ENCODE measurements at places on chromosomes 2 and 18.
A peak's percentile ranks its signal among the peaks of the same experiment; 100 is the strongest.

- DNase-seq = no peak
Measured at GRCh38 chr18:36295880-36296301, 1.6 kb upstream of the FHOD3 start.

GRCh38 chr2:230384986-230385385 lies 31.0 kb upstream of the SP100 start:
- no peak for DNase-seq

DNA sequence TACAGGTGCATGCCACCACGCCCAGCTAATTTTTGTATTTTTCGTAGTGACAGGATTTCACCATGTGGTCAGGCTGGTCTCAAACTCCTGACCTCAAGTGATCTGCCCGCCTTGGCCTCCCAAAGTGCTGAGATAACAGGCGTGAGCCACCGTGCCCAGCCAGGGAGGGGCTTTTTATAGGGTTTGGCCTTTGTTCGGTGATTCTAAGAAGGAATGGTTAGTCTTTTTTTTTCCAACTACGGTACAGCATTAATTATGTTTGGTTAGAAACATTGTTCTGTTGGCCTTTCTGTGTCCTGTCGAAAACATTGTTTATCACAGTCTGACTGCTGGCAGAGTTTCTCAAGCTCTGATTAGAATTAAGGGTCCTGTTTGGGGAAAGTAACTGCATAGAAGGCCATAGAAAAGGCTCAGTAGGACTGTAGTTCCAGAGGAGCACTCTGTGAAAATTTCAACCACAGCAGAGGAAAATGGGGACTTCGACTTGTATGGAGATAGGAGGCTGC lies 19.3 kb upstream of the SMCHD1 start:
- DNase-seq = no peak

- no peak for DNase-seq
Measured at GRCh38 chr2:216075510-216076485, 5.8 kb downstream of the PECR start.

DNA sequence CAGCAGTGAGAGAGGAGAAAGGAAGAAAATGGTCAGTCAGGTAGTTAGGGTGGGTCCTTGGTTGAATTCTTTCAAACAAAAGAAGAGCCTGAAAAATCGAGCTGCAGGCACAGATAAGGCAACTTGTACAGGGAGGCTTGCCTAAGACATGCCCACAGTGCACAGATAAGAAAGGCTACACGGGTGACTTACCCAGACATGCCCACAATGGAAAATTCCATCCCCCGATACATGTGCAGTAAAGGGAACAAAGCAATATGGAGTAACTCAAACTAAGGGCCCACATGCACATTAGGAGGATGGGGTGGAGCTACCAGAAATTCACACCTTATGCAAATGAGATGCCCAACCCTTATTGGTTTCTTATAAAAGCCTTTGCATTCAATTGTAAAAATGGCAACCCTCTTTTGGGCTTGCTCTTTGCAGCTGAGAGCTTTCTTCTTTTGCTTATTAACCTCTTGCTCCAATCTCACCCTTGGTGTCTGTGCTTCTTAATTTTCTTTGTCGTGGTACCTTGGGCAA lies 110.3 kb upstream of the RMP24 start:
- DNase-seq = no peak

- DNase-seq = no peak
Measured at GRCh38 chr2:162138310-162138709, 13.7 kb downstream of the GCG start.

- DNase-seq = no peak
Measured at GRCh38 chr18:35811896-35812295, 160.6 kb upstream of the RMP24 start.

GRCh38 chr2:102603904-102604303 lies 15.4 kb upstream of the SLC9A2 start:
- DNase-seq = no peak

GRCh38 chr2:238060096-238060541 lies 682 bp upstream of the SCLY start:
- DNase-seq = no peak

DNA sequence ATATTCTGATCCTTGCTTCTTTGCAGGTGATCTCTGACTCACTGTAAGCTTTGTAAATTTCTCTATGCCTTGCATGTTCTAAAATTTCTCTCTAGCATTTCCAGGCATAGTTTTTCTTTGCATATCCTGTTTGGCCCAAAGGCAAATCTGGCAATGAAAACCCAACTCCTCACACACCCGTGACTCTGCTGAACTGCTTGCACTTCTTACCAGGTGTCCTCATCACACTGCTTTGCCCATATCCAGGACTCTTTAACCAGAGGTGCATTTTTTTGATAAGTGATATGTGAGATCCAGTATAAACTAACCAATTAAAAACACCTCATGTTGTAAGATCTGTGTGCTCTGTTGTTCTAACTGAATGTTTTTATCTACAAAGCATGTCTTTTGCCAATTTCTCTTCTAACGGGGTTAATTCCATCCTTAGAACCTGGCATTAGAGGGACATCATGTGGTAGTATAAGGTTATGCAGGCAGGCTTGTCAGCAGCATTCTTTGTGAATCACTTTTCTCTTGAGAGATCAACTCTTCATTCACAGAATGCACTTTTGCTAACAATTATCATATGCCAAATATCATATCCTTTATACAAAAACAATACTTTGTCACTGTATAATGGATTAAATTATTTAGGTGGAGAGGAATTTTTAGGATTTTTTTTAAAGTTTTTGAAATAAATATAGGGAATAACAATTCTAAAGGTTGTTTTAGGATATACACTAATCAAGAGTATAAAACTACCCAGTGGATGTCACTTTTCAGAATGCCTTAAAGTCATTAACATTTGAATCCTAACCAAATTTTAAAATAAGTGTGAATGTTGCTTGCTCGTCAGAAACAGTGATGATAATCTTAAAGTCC lies 20.8 kb upstream of the TMX3 start:
- no peak for DNase-seq

DNA sequence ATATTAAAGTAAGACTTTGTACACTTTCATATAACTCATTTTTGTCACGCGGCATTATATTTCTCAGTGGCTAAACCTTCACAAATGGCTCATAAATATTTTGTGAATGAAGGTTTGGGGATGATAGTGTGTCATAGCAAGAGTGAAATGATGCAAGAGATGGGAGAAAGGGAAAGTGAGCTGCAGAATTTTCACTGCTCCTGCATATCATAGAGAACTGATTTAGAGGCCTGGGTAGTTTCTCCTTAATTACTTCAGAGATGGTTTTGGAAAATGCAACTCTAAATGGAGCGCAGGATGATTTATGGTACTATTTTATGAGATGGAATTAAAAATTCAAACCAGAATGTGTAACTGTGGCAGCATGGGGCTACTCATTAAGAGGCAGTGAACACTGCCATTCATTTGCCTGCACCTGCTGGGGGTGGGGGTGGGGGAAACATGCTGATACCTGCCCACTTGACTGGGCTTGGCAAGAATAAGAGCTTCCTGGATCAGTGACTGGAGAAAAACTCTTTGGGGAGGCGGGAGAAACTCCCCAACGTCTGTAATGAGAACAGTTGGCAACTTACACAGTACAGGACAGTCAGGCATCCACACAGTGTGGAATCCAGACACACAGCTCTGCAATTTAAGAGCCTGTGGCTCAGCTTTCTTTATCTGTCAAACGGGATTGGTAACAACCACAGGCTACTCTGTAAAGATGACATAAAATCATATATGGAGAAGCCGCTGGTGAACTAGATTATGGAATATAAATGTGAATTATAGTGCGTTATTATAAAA lies 941.9 kb downstream of the SLC4A3 start:
- DNase-seq = no peak

- no peak for DNase-seq
Measured at GRCh38 chr2:65465124-65465523, 32.7 kb upstream of the SPRED2 start.

DNA sequence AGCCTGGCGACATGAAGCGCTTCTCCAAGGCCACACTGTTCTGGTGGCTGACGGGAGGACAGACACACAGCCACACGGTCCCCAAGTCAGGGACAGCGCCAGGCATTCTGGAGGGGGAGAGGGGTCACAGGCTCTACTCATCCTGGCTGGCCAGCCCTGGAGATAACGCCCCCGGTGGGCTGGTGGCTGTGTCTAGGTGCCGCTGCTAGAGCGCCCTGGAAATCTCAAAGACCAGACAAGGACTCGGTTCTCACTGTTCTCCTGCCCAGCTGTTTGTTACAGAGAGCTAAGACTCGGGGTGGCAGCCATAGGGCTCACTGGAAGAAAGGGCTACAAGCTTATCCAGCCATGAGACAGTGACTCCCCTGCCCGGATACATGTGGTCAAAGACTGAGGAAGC lies 72.0 kb downstream of the KCNF1 start:
- DNase-seq = no peak

GRCh38 chr2:163665817-163666216 lies 70.0 kb downstream of the FIGN start:
- DNase-seq = no peak

- no peak for DNase-seq
Measured at GRCh38 chr2:39127973-39128372, 7.1 kb upstream of the SOS1 start.

DNA sequence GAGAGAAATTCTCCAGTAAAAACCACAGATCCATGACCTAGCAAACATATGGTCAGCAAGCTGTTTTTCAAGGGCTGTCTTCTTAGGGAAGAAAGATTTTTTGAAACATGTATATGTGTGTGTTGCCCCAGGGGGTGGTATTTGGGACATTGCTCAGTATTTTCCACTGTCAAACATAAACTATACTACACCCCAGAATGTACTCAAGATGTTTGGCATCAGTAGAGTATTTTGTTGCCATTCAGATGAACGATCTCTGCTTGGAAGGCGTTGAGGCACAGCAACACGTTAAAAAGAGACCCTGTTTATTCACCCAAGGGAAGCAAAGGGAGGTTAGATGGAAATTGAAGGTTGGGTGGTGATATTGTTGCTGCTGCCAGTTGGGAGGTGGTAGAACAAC lies 30.0 kb downstream of the EEF1B2 start:
- no peak for DNase-seq

DNA sequence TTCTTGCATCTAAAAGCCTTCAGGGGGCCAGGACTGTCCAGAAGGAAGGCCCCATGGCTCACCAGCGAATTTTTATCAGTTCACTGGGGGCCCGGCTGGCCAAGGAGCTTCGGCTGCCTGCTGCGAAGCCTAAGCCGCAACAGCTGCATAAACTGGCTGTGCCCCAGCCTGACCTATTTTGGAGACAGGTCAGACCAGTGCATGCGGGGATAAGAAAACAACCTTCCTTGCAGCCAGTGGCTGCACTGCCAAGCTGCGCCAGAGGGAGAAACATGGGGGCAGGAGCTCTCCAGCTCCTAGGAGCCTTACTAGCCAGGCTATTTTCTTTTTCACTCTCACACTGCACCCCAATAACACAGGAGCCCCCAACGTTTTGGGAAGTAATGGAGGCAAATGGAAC lies 15.2 kb downstream of the PAX3 start:
- DNase-seq = no peak

GRCh38 chr2:25497918-25498407 lies 156.2 kb upstream of the DNMT3A start:
- DNase-seq = no peak

DNA sequence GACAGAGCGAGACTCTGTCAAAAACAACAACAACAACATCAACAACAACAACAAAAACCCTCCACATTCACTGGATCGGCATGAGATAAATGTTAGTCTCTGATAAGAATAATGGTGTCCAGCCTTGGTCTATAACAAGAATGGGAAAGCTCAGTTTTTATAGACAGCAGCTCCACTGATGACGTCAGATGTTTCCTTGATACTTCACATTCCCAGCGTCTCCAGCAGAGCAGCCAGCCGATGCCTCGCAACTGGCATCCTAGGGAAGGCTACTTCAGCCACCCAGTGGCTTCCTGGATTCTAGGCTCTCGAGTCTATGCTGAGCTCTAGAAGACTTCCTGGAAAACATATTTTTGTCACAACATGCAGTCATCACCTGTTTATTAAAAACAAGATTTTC lies 271.4 kb upstream of the SMIM21 start:
- no peak for DNase-seq

GRCh38 chr2:138115666-138116065 lies 151.4 kb downstream of the HNMT start:
- no peak for DNase-seq

DNA sequence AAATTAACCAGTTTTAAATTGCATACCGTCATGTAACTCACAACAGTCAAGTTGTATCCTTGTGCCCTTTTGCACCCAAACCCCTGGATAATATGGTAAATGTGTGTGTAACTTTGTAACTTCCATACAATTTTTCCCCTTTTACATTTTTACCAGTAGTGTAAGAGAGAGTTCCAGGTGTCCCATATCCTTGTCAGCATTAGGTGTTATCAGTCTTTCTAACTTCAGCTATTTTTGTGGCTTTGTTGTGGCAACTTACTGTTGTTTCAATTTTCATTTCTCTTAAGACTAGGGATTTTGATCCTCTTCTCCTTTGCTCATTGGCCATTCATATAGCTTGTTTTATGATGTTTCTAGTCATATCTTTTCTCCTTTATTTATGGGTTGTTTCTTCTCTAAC lies 94.6 kb downstream of the LCLAT1 start:
- no peak for DNase-seq

DNA sequence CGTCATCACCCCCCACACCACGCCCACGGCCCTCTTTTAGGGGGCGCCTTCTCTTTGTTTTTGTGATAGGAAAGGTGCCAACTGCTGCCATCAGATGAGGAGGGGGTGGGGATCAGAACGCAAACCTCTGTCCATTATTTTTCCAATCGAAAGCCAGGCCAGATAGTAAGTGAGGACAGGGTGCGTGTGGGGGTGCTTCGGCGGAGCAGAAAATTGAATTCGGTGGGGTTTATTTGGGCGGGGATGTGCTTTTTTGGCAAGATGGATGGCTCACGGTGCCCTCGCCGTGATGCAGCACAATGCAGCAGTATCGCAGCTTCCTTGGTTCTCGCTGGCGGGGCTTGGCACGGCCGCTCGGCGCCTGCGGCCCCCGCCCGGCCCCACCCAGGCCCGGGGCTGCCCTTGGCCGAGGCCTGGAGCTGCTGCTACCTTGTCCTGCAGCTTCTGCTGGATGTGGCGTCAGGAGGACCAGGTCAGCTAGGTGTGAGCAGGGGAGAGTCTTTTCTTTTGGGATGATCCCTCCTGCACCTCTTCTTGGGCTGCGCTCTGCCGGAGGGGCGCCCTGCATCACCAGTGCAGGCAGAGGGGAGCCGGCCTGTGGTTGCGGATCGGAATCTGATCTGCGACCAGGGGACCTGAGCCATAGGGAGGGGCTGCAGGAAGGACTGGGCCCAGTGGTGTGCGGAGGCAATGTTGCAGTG lies 1.3 kb downstream of the SPTBN1 start:
- peak; percentile 77 for DNase-seq

- DNase-seq = no peak
Measured at GRCh38 chr2:202114795-202115194, 41.7 kb downstream of the KIAA2012 start.

DNA sequence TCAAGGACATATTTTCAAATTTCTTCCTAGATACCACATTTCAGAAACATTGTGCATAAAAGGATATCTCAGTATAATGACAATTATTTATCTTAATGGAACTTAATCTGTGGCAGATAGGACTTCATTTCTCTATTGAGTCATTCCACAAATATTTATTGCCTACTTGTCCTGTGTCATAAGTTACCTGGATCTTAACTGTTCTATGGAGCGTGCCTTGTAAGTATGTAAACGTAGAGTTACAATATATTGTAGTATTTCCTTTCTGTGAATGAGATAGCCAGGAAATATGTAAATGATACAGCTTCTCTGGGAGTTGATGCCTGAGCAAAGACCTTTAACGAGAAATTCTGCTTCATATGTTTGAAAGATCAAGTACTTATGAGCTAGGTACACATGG lies 2.5 kb downstream of the AGFG1 start:
- no peak for DNase-seq
